IPS DF 19.7 (cell line): ENCODE measurements at places on chromosomes 6 and 20.

DNA sequence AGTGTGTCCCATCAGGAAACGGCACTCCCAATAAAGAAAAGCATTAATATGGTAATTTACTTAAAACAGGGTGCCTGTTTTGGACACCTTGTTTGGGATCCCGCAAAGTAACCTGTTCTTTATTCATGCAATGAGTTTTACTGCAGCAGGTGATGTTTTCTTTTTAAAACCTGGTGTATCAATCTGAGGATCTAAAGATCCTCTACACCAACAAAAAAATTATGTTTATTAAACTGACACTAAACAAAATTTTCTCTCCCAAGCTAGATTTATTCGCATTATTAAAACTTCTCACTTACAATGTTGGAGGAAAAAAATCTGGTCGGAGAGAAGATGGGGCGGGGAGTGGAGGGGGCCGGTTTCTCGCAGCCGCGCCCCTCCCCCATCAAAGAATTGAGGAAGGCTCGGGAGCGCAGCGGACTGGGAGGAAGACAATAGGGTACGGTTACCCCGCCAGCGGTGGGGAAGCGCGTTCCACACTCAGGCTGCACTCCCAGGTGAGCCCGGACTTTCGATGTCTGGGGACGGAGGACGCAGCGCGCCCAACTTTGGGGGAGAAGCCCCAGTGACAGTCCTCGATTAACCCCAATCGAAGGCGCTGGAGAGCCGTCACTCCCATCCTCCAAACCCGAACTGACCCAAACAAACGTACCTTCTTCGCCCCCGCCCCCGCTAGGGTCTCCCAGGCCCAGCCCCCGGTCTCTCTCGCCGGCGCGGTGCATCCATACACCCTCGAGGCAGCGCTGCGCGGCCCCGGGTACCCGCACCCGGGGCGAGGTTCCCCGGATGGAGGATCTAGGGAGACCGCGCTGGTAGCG is 1.3 kb downstream of the CD24 start:
- DNase-seq = no peak

DNA sequence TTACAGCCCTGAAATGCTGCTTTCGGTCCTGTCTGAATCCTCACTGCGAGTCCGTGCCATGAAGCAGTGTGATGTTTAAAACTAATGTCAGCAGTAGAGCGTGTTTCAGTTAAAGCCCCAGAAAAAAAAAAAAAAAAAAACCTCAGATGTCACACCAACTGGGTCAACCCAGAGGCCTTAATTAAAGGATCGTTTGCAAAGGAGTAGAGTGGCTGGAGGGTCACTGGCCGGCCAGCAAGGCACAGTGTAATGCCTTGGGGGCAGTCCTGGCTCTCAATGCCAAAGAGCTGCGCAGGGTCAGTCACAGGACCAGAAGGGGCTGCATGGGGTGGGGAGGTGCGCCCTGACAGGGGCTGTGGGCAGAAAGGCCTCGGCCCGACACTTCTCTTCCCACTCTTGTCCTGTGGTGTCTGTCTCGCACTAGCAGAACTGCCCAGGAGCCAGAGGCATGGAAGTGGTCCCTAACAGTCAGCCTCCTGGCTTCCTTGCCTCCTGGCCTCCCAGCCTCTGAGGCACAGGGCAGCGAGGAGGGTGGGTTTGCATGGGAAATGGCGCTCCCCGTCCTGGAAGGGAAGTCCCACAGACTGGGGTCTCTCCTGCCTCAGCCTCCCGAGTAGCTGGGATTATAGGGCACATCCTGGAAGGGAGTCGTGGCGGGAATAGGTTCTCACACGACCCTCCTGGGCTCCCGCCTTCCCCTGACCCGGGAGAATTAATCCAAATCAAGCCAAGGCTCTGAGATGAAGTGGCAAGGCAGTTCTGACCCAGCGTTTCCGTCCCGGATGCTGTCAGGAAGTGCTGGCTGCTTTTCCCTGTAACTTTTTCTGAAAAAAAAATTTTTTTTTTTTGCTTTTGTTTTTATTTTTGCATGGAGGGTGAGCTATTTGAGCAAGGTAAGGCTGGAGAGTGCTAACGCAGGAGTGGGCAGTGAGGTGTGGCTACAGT is 53.7 kb upstream of the MPC1 start:
- no peak for DNase-seq

GRCh38 chr6:45479834-45480751 is 102.4 kb upstream of the SUPT3H start:
- DNase-seq = no peak

DNA sequence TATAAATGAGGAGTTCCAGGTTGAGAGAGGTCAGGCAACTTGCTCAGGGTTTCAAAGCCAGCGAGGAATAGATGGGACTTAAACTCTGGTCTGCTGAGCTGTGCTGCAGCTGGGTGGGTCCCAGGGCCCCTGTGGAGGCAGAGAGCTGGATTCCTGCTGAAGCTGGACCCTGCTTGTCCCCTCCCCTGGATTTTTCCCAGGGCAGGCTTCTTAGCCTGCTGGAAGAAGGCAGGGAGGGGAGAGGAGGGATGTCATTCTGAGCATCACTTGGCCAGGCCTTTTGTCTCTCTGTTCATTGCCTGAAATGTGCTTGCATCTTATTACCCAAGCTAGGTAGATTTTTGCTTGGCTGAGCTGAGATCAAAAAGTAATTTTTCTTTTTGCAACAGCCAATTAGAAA is 133.7 kb downstream of the DHX35 start:
- no peak for DNase-seq

DNA sequence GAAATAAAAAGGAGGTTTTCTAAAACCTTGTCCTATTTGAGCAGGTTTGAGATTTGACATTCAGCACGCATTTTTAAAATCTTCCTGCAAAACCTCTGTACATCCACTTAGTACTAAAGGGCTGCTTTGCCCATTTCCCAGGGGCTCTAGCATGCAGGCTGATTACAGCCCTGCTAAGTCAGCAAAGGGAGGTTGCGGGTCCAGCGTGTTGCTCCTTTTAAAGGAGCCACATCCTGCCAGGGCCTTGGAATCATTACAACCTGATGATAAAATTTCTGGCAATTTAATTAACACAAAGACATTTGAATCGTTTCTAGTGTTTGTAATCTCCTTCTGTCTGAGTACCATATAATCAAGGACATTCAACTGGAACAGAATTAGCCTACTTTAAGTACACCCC is 455.1 kb upstream of the CITED2 start:
- no peak for DNase-seq

DNA sequence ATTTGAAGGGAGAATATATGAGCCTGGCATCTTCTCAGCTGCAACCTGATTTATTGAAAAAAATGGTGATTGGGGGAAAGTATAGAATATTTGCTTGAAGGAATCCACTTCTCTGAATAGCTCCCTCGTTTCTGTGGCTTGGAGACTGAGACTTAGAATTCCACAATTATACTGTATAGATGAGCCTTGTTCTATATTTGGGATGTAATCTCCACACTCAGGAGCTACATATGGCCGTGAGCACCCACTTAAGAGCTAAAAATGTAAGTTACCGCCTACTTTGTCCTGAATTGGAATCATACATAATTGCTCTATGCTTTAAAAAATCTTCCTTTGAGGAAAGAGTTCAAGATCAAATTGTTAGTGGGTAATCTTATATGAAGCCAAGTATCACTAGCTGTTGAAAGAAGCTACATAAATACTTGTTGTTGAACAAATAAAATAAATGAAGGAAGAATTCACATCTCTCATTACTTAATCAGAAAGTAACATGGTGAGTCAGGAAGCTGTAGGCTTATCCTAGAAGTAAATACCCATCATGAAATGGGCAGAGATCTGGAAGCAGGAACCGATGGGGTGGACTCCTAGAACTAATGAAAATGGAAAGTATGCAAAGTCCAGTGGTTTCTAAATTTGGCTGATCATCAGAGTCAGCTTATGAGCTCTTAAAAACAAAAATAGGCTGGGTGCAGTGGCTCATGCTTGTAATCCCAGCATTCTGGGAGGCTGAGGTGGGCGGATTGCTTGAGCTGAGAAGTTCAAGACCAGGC is 254.3 kb downstream of the SOX4 start:
- no peak for DNase-seq

DNA sequence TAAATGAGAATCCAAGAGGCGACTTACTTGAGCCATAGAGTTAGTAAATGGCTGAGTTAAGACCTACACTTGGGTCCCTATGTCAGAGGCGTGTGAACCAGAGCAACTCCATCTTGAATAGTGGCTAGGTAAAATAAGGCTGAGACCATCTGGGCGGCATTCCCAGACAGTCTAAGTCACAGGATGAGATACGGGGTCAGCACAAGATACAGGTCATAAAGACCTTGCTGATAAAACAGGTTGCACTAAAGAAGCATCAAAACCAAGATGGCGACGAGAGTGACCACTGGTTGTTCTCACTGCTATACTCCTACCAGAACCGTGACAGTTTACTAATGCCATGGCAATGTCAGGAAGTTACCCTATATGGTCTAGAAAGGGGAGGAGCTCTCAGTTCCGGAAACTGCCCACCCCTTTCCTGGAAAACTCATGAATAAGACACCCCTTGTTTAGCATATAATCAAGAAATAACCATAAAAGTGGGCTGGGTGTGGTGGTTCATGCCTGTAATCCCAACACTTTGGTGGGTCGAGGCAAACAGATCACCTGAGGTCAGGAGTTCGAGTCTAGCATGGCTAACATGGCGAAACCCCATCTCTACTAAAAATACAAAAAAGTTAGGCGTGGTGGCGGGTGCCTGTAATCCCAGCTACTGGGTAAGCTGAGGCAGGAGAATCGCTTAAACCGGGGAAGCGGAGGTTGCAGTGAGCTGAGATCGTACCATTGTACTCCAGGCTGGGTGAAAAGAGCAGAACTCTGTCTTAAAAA is 43.9 kb upstream of the EEF1A1 start:
- no peak for DNase-seq

- DNase-seq = no peak
These were observed 105.9 kb upstream of the MLN start for GRCh38 chr6:33909737-33910136.

DNA sequence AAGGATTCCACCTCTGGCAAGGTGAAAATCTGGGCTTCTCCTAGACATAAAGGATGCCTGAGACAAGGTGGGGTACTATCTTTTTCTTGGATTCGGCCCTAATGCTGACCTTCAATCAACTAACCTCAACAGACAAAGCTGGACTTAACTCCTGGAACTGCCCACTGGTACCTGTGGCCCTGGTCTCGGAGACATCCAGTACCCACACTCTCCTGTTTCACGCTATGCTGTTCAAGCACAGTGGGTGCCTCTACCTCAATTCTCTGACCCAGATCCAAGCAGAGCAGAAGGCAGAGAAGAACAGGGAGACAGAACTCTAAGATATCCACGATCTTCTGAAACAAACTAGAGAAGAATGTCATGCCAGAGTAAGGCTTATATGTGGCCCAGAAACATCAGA is 189.8 kb upstream of the FOXQ1 start:
- no peak for DNase-seq

DNA sequence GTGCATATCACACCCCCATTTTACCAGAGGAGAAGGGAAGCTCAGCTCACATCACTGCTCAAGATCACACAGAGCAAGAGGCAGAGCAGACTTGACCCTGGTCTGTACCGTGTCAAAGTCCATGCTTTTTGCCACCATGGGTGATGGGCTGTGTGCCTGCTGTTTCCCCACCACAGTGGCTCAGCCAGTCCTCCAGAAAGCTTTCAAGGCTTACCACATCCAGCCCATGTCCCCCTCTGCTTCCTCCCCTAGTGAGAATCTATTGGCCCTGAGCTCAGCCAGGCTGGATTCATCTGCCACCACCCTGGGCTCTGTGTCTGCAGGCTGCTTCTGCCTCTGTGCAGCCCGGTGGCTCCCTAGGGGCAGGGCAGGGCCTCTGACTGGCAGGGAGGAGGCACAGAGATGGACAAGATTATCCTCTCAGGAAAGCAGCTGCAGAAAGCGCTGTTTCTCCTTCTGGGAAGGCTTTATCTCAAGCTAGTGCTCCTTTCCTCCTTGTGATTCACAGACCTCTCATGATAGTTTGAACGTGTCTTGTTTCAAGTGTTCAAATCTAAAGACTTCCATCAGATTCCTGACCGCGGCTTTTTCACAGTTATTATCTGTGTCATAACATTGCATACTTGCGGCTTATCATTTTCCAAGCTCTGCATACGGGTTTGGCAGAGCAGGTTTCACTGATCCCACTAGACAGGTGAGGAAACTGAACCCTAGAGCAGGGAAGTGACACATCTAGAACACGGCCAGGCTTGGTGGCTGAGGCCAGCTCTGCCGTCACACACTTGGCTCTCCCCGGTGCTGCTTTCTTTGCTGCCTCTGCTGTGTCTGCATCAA is 37.4 kb downstream of the VEGFA start:
- no peak for DNase-seq

DNA sequence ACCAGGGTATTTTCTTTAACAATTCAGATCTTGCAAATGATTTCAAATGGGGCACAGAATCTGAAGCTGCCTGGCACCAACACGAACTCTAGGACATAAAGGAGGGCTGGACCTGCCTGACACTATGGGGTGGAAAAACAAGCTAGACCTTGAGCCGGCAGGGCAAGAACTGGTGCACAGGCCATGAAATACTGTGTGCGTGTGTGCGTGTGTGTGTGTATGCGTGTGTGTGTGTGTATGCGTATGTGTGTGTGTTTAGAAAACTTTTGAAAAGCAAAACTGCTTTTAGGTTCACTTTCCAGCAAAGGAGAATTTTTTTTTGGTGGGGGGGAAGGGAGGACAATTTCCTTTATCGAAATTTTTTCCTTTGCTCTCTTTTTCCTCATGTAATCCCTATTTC is 11.9 kb upstream of the QKI start:
- no peak for DNase-seq

- DNase-seq = no peak
These were observed 248.8 kb downstream of the CDH4 start for GRCh38 chr20:61500791-61501321.

DNA sequence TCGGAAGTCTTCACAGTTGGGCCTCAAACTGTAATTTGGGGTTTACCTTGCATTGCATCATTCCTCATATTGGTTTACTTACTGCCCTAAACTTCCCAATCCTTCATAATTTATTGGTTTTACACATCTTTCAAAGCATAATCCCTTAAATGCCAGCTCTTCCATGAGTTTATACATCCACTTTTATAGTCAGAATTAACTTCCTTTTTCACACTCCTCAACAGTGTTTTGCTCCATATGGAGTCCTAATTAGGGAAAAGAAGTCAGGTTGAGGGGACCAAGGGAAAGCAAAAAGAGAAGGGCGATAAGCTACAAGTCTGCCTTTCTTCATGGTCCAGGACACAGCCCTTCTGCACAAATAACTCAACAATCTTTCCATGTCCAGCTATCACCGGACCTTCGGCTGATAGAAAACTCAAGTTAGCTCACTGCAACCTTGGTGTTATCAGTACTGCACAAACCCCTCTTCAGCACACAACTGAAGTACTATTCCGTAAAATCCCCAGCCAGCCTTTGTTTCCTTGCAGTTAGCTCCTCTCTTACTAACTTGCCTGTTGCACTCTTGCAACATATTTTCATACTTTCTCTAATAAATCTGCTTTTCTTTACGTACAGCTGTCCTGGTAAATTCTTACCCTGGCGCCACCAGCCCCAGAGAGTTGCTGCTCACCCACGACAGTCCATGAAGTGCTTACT is 2.0 kb downstream of the EEF1E1 start:
- no peak for DNase-seq

GRCh38 chr6:128443553-128443952 is 76.8 kb downstream of the PTPRK start:
- no peak for DNase-seq

GRCh38 chr20:40192529-40192928 is 496.5 kb downstream of the MAFB start:
- DNase-seq = no peak

GRCh38 chr6:93792746-93793145 is 373.4 kb upstream of the EPHA7 start:
- DNase-seq = no peak
